ENCODE measurements at places on chromosomes 11 and 22.

DNA sequence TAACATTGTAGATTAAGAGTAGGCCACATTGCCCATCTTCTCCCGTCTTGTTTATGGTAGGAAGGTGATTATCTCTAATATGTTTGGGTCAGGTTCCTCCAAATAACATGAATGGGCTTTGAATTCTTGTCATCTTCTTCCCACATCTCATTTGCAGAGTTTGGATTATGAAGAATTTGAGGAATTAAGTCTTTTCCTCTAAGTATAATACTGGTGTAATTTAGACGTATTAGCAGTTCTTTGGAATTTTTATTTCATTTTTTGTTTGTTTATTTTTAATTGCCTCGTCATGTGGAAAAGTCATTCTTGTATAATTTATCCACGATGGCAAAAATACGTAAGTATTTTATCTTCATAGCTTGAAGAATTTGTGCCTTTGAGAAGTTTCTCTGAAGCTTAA lies 73.4 kb downstream of the ARHGEF12 start:
- DNase-seq, result no peak

DNA sequence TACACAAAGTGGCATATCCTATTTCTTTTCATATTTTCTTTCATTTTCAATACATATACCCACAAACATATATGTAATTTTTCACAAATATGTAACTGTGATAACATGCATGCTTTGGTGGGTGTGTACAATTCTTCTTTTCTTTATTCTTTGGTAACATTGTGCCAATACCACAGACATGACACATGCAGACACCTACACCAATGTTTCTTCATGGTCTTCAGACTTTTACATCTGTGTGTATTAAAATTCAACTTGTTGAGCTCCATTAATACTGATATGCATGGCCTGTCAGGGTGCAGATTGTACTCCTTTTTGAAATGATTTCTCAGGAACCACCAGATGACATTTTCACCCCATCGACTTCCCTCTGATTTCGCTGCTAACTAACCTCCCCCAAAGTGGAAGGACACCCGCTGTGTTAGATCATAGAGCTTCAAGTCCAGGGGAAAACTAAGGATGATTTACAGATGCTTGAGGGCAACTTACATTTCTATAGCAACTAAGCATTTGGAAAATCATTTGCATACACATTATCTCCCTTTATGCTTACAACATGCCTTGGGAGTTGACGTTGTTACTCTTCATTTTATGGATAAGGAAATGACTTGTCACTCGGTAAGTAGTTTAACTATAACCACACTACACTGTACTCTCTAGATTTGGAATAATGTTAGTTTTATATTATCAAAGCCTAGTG lies 10.5 kb upstream of the PANX3 start:
- no peak for DNase-seq

DNA sequence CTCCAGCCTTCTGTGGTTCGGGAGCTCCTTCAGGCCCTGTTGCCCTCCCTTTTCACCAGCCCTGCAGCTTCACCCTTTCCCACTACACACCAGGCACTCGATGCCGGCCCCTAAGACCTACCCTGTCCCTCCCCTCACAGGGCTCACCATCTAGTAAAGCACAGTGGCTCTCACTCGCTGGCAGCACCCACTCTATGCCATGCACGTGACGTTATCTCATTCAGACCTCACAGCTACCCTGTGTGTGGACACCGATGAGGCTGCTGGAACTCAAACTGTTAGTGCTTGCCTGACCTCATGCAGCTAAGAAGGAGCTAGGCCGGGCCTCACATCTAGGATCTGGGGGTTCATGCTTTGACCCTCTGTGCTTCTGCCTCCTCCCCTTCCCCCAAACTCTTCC lies 45.5 kb downstream of the SCN3B start:
- no peak for DNase-seq

- DNase-seq, result no peak
Measured at GRCh38 chr11:34458525-34458924, 19.8 kb downstream of the CAT start.

GRCh38 chr11:8371516-8371884 lies 107.8 kb upstream of the LMO1 start:
- DNase-seq, result no peak

GRCh38 chr11:102407901-102408300 lies 44.7 kb downstream of the TMEM123 start:
- DNase-seq, result no peak

DNA sequence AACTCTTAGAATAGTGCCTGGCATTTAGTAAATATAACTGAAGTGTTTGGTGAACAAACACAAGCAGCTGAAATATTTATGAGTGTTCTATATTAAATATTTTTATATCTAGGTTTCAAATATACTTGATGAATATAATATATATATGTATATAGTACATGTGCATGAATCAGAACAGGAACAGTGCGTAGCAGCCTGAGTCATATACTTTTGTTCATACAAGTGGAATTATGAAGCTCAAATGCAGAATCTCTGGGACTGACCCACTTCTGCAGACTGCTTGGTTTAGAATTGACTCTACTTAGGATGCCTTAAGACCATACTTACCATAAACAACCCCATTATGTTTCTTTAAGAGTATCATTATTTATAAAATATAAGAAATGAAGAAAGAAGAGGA lies 997.8 kb upstream of the RAG2 start:
- no peak for DNase-seq

DNA sequence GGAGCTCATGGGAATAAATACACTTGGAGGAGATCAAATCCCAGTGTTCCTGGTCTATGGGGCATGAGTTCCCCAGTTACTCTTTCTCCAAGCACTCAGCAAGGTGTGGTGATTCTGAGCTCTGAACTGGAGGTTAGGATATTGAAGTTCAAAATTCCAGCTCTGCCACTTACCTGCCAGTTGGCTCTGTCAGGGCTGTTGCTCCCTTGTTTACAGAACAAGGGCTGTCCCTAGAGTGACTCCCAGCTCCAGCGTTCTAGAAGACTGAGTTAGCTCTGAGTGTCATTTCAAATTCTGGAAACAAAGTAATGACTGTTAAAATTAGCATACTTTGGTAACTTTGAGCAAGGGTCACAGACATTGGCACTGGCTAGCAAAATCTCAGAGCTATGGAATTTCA lies 69.7 kb upstream of the ZBED5 start:
- DNase-seq, result no peak

DNA sequence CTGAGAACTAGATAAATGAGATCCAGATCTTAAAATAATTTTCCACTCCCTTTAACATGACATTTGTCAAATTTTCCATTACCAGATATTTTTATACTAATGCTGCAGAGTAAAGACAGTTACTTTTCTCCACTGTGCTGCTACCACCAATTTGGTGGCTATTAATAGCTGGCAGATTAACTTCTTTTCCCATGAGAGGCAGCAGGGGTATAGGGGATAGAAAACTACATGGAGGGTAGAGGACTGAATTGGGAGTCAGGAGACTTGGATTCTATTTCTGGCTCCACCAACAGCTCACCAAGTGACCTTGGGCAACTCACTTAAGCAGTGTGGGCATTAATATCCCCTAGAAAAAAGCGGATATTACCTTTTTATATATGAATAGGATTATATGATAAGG lies 69.2 kb downstream of the KIF18A start:
- no peak for DNase-seq

GRCh38 chr11:10004526-10005113 lies 289.4 kb downstream of the SBF2 start:
- no peak for DNase-seq

DNA sequence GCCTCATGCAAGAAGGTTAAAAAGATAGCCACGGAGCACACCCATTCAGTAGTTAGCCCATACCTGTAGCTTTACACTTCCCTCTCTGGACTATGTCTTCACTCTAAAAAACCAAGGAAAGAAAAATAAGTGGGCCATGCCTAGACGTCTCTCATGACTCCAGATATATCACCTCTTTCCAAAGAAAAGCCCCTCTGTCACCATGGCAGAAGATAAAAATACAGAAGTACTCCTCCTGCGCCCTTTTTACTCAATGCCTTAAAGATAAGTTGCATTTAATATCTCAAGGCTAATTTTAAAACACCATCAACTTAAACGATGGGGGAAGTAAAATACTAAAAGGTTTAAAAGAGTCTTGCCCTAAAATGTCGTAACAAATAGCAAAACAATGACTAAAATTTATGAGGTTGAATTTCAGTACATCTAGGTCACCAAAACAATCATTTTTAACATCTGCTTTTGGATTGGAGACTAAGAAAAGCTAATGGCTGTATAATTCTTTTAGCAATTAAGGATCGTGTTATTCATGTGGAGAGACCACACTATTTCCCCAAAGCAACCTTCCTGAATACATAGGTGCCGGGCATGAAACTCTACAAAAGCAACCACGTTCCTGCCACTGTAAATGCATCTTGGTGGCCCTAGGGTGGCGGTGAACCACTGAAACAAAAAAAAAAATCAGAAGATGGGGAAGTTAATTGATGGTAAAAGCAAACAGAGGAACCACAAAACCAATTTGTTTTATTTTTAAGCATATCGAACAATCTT lies 46.0 kb downstream of the CELF1 start:
- DNase-seq, result peak; percentile 26

- no peak for DNase-seq
Measured at GRCh38 chr11:125550780-125551179, 18.5 kb upstream of the EI24 start.

- no peak for DNase-seq
Measured at GRCh38 chr11:88631497-88631896, 294.0 kb upstream of the CTSC start.

GRCh38 chr11:18776324-18776723 lies 15.3 kb downstream of the PTPN5 start:
- no peak for DNase-seq

DNA sequence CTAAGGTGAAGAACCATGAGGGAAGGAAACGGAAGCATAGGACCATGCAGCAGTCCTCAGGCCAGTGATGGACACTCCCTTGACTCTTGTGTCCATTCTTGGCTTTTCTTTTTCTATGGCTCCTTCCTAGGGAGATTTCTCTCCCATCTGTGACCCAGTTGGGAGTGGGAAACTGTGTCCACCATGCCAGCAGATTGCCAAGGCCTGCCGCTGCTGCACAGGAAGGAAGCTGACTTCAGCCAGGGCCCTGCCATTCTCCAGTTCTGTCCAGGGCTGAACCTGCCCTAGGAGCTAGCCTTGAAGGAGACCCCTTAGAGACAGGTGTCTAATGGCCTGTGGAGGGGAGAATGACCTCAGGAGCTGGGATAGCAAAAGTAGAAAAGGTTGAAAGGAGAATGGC lies 17.4 kb downstream of the SSH3 start:
- DNase-seq, result no peak

- DNase-seq, result no peak
Measured at GRCh38 chr22:27314276-27314807, 487.2 kb downstream of the MN1 start.

DNA sequence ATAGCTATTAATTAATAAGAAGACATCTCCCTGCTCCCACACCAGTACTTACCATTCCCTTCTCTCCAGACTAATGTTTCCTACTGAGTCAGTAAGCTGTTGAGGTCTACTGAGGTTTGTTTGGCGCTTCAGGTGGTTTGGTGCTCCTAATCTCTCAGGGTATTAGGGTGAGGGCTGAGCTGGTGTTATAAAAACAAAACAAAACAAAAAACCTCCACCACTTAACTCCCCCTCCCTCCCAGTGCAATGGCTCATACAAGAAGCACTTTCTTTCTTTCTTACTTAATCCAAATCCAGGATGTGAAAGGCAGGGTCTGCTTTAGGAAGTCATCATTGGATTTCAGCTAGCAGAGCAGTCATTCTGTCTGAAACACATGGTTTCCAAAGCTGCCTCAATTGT lies 15.3 kb downstream of the CSTPP1 start:
- DNase-seq, result no peak

DNA sequence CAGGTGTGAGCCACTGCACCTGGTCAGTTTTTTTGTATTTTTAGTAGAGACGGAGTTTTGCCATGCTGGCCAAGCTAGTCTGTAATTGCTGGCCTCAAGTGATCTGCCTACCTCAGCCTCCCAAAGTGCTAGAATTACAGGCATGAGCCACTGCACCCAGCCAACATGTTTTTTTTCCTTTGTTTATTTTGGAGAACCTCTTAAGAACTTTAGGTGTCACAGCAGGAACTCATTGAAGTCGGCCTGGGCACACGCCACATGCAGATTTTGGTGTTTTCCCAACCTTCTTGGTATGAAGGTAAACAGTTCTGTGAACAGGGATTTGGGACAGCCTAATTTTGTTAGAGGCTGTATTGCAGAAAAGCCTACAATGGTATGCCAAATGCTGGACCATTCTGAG lies 9.4 kb downstream of the DIXDC1 start:
- DNase-seq, result no peak

DNA sequence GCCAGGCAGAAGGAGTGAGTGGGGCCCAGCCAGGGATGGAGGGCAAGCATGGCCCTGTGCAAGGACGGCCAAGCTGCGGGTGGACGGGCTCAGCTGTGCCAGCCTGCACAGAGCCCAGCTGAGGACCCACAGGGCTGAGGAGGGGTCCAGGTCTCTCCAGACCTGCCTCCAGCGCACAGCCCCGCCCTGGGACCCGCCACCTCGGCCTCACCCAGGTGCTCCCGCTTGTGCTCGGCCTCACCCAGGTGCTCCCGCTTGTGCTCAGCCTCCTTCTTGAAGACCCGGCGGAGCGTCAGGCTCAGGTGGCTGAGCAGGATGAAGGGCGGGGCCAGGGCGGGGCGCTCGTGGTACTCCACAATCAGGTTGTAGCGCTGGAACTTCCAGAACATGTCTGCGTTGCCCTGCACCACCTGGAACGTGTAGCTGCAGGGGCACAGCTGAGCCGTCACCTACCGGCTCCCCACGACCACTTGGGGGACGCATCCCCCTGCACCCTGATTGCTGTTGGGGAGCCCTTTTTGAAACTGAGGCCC lies 6.4 kb downstream of the TSSC4 start:
- DNase-seq, result no peak

DNA sequence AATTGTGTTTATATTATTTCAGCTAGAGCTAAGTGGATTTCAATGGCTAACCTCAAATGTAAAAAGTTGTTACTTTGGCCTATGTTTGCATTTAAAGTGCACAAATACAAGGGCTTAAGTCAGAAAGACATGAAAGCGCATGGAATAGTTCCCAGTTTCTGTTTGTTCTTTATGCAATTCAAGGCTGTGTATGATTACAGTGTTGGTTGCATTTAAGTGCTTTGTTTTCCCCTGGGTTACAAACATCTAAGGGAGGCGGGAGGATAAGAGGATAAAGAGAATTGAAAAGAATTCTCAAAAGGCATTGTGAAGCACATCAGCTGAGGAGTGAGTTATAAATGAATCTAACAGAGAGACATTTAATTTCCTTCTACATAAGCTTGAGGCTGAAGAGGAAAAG lies 453.4 kb downstream of the NTM start:
- DNase-seq, result no peak

GRCh38 chr11:68954836-68955606 lies 25.8 kb downstream of the MRGPRD start:
- peak; percentile 60 for DNase-seq

DNA sequence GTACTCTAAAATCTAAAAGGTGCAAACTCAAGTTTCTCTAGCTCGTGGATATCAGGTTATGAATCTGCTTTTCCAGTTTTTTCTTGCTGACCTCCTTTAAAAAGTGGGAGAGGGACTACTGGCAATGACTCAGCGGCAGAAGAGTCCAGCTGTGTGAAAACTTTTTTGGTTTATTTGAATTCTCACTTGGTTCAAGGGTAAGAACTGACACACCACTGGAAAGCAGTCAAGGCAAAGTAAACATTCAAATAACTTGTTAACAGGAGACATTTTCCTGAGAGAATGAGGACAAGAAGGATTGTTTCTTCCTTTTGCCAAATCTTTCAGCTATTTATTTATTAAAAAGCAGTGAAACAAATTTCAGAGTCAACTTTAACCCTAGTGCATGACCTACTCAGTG lies 36.1 kb downstream of the CDON start:
- DNase-seq, result no peak

Data from inflammatory macrophage (primary cell).